ENCODE measurements at places on chromosomes 7 and 10.

GRCh38 chr7:82012453-82012852 is 242.6 kb upstream of the HGF start:
- no peak for DNase-seq

DNA sequence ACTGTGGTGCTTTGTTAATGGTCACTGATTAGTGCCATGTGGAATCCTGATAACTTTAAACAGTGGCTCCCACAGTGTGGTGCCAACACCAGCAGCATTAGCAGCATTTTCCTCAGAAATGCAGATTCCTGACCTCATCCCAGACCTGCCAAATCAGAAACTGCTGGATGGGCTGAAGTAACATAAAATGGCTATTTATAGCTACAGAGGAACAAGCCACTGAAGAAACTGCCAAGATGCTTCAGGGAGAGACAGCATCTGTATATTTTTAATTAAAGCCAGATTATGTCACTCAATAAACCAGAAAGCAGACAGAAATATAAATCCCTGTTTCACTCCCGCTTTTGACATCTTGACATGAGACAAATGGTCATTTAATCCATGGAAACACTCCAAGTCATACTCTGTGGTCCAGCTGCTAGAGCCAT is 178.5 kb downstream of the AMPH start:
- no peak for DNase-seq

- peak; percentile 28 for DNase-seq
Measured at GRCh38 chr10:6239213-6239991, 36.7 kb downstream of the PFKFB3 start.

DNA sequence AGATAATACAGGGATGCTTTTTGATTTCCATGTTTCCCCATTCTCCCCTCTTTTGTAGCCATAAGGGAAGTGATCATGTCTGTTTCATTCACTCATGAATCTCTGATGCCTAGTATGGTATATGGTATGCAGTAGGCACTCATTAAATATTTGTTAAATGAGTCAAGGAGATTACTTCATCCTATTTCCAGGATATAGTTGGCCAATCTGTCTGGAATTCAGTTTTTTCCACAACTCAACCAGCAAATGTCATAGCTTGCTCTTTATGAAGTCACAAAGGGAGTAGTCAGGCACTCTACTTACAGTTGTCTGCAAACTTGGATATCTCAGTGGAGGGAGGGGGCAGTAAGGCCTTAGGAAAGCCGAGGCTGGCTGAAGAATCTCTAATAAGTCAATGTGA is 853.6 kb downstream of the LRMDA start:
- no peak for DNase-seq

GRCh38 chr7:102208826-102209225 is 77.8 kb upstream of the SH2B2 start:
- no peak for DNase-seq

DNA sequence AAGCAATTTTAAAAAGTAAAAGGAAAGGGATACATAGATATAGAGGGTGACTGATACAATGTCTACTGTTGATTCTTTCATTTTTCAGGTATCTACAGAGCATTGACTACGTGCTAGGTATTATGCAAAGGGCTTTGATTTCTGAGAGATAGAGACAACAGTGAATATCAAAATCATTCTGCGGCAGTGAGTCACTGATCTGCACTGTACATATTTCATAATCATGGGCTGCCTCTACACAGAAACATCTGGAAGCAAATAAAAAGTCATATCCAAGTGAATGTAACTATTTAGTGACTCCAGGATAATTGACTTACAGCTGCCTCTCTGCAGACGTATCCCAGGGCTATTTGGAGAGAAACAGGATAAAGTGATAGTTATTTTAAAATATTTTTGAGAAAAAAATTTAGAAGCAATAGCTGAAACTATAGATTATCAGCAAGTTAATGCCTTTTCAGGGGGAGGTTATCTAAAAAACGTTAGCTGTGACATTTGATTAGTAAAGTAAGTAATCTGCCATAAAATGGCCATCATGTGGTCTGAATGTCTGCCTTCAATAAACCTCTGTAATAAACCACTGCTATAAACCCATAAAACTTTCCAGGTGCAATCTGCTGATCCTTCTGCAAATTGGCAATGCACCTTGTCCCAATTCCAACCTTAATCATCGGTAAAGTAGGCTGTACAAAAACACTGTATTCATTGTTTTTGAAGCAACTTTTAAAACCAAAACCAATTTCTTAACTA is 43.7 kb downstream of the CPXM2 start:
- DNase-seq: no peak

DNA sequence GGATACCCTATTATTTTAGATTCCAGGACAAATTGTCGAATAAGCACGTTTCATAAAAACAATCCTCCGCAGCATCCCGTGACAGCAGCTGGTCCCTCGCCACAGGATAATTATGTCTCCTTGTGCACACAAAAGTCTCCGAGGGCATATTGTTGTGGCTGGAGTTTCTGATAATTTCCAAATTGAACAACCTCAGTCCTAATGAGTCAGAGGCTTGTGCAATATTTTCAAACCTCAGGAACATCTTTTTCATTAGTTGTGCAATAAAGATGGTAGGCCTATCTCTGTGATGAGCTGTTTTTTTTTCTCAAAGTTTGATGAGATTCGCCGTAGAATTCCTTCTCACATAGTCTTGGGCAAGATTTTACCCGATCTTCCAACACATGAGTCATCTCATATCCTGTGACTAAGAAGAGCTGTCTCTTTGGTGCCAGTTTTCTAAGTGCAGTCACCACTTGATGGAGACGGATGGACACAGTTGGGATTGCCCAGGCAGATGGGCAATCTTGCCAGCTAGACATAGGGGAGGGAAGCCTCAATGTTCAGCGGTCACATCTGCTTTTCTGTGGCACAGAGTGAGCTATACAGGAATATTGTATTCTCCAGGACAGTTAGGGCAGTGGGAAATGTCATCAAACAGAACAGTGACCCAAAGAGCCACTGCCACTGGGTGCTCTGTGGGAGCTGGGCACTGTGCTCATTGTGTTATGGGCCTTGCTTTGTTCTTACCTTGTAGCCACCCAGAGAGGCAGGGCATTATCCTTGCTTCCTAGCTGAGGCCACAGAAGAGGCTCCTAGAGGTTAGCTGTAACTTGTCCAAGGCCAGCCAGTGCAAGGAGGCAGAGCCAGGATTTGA is 7.8 kb downstream of the HTRA1 start:
- no peak for DNase-seq

DNA sequence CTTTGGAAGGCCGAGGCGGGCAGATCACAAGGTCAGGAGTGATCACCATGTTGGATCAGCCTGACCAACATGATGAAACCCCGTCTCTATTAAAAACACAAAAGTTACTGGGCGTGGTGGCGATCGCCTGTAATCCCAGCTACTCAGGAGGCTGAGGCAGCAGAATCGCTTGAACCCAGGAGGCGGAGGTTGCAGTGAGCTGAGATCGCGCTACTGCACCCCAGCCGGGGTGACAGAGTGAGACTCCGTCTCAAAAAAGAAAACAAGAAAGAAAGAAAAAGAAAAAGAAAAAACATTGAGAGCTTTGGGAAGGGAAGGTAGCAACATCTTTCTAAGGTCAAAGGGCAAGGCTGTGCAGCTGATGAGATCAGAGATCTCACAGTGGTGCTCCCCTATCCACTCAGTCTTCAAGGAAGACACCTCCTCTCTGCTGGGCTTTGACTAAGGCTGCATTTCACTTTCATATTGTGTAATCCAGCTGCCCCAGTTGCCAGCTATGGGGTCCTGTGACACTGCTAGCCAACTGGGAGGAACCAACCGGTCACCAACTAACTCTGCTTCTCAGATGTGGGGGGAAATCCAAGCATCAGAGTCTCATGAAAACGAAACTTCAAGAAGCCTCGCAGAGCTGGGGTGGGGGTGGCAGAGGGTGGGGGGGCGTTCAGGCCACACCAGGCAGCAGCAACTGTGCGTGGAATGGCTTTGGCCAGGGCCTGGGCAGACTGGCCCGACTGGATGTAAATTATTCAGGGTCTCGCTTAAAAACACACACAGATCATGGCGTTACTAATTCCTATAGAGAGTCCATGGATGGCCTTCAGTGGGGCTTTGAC is 1.5 kb downstream of the IL15RA start:
- DNase-seq: peak; percentile 15

GRCh38 chr7:96959135-96959534 is 46.2 kb upstream of the DLX6 start:
- DNase-seq: no peak
